ENCODE measurements at places on chromosomes 7 and 10. TPM values are rescaled to one million over a fixed set of nuclear protein-coding genes. Genes with fewer than 3 reads are reported as not detected.

- no peak for DNase-seq
These were observed 35.5 kb downstream of the RAB19 start for GRCh38 chr7:140439359-140439758.

DNA sequence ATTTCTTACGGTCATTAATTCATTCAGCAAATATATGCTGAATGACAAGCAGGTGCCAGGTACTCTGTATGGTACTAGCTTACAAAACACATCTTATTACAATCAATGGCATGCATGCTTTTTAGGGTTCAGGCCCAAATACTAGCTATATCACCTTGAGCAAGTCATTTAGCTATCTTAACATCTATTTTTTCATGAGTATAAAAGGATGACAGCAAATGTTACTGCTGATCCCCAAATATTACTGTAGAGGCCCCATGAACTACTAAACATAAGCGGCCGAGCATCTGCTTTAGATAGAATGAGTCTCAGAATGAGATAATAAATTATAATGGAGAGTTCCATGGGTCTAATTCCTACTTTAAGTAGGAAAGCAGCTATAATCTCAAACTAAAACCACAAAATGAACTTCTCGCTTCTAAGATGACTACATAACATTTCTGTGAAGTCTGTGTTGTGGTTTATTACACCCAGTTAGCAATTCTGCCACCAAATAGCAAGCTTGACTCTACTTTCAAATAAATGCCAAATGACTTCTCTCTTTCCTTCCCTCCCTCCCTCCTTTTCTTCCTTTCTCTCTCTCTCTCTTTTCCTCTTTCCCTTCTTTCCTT lies 113.7 kb upstream of the LRRN3 start:
- no peak for DNase-seq

DNA sequence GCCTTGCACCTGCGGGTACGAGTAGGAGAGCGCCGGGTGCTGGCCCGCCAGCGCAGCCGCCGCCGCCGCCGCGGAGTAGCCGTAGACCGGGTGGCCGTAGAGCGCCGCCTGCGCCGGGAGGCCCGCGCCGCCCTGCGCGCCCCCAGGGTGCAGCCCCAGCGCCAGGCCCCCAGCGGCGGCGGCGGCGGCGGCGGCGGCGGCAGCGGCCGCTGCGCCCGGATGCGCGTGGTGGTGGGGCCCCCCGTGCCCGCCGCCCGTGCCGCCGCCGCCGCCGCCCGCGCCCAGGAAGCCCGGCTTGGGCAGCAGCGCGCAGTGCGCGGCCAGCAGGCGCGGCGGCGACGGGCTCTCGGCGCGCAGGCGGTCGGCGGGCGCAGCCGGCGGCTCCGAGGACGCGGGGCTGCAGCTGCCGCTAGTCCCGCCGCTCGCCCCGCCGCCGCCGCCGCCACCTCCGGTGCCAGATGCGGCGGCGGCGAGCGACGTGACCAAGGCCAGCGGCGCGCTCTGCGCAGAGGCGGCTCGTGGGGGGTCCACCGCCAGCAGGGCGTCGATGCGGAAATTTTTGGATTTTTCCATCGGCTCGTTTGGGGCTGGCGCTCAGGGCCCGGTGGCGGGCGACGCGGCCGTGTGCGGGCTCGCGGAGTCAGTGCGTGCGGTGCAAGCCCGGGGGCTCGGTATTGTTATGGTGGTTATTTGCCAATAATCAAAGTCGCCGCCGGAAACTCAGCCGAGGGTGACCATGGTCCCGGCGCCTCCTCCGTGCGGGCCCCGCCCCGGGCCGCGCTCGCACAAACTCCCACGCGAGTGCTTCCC lies 480 bp downstream of the MNX1 start:
- no peak for DNase-seq

DNA sequence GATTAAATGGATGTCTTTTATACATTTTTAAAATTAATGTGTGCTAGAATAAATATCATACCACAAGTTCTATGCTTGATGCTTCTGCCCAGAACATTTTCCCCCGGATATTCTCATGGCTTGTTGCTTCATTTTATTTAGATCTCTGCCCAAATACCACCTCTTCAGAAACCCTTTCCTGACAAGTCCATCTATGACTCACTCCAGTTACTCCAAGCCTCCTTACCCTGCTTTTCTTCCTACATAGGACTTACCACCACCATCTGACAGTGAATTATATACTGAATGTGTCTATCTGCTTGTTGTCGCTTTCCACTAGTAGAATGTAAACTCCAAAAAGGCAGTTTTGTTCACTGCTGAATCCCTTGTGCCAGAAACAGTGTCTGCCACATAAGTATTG lies 19.1 kb upstream of the ERVW-1 start:
- no peak for DNase-seq

DNA sequence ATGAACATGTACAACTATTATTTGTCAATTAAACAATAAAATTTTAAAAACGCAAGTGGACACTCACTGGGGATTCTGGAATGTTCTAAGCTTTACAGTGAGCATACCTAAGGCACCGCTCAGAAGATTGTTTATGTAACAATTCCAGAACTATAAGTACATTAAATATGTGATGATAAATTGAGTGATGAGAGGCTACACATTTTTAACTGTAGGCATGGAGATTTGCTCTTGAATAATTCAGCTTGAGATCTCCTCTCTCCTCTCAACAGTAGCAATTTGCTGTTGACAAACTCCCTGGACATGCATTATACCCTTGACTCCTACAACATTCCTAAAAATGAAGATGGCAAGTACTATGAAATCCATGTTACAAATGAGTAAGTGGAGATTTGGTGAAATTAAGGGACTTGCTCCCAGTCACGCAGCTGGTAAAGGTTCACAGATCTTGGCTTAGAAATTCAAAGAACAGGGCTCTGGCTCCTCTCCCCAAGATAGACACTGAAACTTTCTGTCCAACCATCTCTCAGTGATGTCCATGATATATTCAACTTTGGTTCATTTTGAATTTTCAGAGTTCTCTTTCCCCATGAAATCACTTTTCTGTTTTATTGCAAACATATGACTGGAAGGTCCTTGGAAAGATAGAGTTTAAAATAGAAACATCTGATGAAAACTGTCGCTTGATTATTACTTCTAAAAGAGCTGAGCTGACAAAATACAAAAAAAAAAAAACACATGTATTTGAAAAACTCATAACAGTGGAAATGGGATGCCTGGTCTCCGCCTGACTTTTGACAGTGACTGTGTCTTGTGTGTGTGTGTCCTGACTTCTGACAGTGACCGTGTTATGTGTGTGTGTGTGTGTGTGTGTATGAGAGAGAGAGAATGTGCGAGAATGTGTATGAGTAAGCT lies 488.3 kb downstream of the TNS3 start:
- peak; percentile 88 for DNase-seq

- no peak for DNase-seq
These were observed 102.7 kb upstream of the MKLN1 start for GRCh38 chr7:131224996-131225395.

DNA sequence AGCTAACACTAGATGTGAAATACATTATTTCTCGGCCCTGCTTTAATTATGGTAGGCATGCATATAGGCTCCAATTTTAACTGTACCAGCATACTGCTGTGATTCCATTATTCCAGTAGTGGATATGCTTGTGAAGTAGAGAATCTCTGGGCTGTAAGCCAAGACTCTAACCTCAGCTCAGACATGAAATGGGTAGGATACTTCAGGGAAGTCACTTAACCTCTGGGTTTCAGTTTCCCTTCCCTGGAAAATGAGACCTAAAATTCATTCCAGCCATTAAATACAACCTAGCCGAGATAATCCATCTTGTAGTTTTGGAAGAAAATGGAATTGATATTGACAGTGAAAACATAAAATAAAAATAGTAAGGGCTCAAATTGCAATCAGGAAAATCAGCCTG lies 59.6 kb upstream of the TRIL start:
- DNase-seq, result peak; percentile 14

- DNase-seq, result peak; percentile 39
These were observed 5.3 kb downstream of the MCMBP start for GRCh38 chr10:119867317-119867716.

GRCh38 chr7:121116396-121116795 lies 127.9 kb downstream of the CPED1 start:
- no peak for DNase-seq

DNA sequence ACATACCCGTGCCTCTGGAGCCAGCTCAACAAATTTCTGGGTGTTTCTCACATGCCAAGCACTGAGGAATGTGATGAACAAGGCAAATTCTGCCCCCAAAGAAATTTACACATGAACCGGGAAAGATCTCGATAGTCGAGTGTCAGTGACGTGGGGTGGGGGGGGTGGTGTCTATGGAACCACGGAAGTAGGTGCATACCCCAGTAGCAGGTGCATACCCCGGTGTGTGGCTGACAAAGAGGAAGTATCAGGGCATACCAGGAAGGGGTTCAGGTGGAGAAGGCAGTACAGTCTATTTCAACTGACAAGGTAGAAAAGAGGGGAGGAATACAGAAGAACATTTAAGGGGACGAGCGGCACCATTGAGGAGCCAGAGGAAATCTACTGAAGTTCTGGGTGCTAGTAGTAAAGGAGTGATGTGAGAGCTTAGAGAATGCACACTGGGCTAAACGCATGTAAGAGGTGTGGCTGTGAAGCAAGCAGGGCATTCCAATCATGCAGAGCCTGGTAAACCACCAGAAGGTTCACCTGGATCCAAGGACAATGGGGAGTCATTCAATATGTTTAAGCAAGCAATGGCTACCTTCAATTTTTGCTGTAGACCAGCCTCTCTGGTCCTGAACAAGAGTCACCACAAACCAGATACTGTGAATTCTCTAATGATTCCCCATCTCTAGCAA lies 6.2 kb downstream of the CCDC6 start:
- DNase-seq, result no peak

- DNase-seq, result no peak
These were observed 40.3 kb downstream of the SGCE start for GRCh38 chr7:94615666-94616065.

- DNase-seq, result no peak
These were observed 176.8 kb downstream of the C7orf25 start for GRCh38 chr7:42735081-42735480.

DNA sequence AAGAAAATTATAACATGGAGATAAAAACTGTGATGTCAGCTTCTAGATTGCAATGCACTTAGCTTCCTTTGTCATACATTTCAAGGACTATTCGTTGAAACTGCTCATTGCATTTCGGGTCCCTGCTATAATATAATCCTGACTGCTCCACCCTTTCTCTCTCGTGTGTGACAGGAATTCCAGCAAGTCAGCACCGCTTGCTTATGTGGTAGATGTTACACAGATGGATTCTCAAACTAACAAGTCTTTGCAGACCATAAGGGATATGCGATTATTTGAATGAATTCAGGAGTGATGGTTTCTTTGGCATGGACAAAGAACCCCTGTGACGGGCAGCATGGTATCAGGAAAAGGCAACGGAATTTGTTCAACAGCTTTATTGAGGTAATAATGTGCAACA lies 184.0 kb downstream of the GRID1 start:
- no peak for DNase-seq

DNA sequence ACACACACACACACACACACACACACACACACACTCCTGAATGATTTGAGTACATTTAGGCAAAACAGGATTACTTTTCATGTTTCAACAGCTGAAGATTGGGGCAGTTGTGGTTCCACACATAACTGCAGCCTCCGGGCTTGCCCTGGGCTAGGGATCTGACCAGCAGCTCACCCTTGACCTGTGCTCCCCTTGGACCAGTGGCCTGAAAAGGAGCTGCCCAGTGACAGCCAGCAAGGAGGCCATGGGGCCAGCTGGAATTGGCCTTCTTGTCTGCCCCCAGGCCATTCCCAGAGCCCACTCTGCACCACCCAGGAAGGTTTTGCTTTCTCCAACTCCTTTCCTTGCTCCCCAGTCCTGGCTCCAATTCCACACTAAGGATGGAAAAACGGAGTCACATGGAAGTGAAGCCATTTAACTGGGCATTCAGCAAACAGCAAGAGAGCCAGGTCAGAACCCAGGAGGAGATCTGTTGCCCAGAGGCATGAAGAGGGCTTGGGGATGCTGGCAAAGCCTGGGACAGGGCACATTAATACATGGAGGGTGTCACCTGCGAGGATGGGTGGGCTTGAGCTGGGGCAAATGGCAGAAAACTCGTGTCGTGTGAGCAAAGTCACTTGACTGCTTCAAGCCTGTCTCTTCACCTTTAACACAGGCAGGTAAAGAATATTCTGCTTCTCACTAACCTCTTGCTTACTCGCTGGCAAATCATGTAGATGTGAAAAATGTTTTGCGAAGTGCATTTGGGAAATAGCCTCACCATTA lies 61.5 kb upstream of the GDF10 start:
- DNase-seq, result no peak

DNA sequence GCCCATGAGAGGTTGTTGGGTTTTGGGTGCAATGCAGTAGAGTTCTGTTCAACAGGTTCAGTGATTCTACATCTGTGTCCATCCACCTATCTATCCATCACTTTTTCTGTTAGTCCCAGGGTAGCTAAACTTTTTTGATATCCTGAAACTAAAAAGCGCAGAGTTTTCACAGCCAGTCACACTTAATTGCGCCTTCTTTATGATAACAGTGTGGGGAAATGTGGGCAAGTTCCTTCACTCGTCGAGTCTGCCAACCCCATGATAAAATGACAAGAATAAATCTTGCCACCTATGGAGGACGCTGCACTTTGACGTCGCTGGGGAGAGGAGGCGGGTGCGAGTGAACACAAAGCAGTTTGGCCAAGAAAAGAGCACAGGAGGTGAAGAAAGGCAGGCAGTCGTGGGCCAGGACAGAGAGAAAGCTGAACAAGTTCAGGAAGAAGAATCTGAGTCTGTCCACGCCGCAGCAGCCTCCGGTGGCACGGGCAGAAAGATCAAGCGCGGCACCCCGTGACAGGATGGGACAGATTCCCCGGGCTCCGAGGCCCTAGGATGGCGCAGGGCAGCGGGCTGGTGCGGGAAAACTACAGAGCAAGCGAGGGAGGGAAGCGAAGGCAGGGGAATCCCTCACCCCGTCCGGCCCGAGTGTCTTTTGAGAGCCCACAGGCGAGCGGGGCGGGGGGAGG lies 9.2 kb downstream of the SP8 start:
- DNase-seq, result no peak

DNA sequence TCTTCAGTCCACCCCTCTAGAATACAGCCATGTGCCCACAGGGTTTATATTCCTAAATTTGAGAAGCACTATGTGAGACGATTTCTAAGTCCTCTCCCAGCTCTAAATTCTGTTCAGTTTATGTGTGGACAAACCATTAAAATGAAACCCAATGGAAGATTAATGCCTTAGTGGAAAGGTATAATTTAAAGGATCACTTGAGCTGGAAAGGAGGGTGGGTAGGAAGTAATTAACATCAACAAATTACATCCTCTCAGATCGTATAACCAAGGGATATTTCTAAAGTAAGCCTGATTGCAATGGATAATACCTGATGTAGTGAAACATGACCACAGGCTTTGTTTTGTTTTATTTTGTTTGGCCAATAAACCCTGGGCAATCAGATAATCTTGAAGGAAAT lies 511.0 kb upstream of the COBL start:
- no peak for DNase-seq

GRCh38 chr7:32858648-32859047 lies 32.9 kb downstream of the KBTBD2 start:
- DNase-seq, result no peak

Gene CDK14
- 17.7 TPM for total RNA-seq

Gene SPDYE16
- total RNA-seq, result not detected

Gene PHYHIPL
- 0.34 TPM for total RNA-seq

Gene AMZ1
- total RNA-seq, result 1.2 TPM

Gene CHRM2
- 20.0 TPM for total RNA-seq

Gene SPDYE5
- not detected for total RNA-seq

Gene PLAC9
- 59.4 TPM for total RNA-seq

Gene AKR1C2
- 9.9 TPM for total RNA-seq
